ENCODE measurements at places on chromosomes 3 and 15.

GRCh38 chr3:53890726-53891475 lies 758 bp downstream of the SELENOK start:
- DNase-seq: no peak

DNA sequence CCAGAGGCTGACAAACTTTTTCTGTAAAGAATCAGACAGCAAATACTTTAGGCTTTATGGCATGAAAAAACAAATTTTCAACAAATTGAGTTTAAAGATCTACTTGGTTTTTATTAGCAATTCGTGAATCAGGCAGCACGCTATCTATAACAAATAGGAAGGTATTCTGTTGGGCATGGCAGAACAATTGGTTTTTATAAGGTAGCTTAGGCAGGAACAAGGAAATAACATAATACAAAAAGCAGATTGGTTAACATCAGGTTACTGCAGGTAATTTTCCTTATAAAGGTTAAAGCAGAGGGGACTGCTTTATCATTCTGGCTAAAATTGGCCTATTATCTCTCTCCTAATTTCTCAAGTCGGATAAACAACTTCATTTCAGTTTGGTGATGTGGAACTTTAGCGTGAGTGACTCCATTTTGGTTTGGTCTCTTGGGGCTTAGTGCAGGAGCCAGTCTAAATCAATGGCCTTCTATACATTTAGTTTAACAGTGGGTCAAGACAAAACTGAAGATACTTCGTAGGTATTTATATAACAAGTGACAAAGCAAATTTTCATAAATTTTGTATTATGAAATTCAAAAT lies 26.8 kb downstream of the ZBTB38 start:
- DNase-seq: no peak

GRCh38 chr3:124966521-124967445 lies 32.2 kb upstream of the MUC13 start:
- peak; percentile 11 for DNase-seq

DNA sequence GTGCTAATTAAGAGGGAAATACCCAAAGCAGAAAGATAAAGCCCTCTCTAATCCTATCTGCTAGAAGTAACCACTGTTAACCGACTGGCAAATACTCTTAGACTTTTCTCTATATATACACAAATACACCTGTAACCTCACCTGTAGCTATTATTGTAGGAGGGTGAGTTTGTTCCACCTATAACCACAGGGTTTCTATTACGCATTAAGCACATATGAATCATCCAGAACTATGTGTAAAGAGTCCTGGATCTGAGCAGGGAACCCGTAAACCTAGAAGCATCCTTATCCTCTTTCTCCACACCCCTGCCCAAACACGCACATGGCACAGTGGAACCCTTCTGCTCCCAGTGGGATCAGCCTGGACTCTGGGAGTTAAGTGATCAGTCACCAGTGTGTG lies 172.8 kb upstream of the C2CD4B start:
- no peak for DNase-seq

GRCh38 chr3:125003369-125003853 lies 52.4 kb downstream of the HEG1 start:
- peak; percentile 51 for DNase-seq

DNA sequence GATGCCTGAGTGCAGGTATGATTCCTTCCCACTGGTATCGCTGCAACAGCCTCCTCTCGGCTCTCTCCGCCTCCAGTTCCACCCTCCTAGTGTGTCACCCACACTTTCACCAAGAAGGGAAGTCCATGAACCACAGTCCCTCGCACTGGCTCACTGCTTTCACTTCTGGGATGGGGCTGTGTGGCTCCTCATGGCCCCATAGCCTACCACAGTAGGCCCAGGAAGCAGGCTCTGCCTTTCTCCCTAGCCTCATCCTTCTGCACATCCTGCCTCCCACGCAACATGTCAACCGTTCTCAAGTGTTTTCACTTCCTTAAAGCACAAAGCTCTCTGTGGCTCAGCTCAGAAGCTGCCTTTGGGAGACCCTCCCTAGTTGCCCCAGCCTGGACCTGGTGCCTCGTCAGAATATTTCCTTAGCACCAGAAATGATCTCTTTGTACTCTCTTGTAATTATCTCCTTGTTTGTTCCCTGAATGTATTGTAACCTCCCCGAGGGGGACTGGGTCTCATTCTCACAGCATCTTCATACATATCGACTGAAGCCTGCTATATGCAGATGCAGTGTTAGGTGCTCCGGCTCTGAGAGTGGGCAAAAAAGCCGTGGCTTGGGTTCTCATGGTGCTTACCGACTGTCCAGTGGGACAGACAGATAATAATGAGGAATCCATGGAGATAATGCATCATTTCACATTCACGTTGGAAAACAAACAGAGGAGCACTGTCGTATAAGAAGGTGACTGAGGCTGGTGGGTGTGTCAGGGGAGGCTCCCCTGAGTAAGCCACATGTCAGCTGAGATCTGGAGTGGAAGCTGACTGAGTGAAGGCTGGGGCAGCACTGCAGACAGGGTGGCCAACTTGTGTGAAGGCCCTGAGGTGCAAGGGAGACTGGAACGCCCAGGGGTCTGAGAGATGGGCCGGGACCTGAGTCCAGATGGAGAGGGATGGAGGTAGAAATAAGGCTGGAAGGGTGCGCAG lies 107.1 kb downstream of the DGKG start:
- DNase-seq: no peak

DNA sequence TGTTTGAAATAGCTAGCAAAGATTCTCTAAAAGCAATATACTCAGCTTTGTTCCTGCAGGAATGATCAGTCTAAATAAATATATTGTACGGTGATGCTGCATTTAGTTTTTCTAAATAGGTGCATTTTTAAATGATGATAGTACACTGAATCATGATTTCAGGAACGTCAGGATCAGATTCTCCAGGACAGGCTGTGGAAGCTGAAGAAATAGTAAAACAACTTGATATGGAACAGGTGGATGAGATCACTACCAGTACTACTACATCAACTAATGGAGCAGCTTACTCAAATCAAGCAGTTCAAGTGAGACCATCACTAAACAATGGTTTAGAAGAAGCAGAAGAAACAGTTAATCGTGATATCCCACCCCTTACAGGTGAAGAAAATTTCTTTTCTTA lies 46.3 kb upstream of the EIF3J start:
- no peak for DNase-seq

- DNase-seq: no peak
Measured at GRCh38 chr15:34642247-34642646, 58.8 kb upstream of the GOLGA8B start.

DNA sequence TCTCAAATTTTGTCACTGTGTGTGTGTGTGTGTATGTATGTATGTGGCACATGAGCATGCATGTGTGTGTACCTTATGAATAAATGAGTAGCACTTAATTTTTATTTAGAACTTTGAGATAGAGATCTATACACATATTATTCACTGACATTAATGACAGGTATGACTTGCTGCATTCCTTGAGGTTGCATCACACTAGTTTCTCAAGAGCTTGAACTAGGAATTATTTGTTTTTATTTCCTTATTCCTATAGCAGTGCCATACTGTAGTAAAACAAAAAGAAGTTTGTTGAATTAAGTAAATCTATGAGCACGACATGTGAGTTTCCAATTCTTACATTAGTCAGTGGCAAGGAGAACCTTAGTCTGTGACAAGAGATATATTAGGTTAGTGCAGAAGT lies 943.9 kb downstream of the ROBO1 start:
- no peak for DNase-seq

- no peak for DNase-seq
Measured at GRCh38 chr3:154955907-154956533, 124.1 kb upstream of the MME start.

DNA sequence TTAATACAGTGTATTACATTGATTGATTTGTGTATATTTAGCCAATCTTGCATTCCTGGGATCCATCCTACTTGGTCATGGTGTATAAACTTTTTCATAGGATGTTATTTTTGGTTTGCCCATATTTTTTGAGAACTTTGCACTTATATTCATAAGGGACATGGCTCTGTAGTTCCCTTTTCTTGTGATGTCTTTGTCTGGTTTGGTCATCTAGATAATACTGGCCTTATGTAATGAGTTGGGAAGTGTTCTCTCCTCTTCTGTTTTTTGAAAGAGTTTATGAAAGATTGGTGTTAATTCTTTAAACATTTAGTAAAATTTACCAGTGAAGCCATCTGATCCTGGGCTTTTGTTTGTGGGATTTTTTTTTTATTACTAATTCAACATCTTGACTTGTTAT lies 9.6 kb downstream of the CHST13 start:
- no peak for DNase-seq

DNA sequence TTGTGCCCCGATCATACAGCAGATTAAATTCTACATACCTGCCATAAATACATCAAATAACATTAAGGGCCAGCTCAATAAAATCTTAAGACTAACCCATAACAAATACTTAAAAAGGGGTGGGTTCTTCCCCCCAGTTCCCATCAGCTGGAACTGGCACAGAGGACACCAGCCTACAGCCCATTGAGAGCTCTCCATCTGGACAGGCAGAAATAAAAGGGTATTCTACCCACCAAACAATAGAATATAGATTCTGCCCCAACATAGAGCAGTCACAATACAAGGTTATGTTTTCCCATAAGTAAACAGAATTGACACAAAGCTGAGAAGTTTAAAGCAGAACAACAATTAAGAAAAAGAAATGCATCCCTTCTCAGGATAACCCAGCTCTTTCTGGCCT lies 11.9 kb downstream of the CPOX start:
- DNase-seq: no peak

DNA sequence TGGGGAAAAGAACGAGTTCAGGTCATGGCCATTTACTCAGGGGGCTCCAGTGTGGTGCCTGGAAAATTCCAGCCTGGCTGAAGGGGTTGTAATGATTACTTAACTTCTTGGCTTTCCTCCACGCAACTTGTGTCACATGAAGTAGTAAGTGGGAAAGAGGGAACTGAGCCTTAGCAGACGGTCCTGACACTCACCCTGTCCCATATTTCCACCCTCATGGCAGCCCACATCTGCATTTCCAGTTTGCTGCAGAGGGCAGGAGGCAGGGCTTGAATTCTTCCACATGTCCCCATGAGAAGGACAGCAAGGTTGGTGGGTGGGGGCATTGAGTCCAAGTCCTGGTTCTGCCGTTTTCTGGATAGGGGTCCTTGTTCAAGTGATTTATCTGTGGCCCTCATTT lies 7.8 kb upstream of the CAMP start:
- peak; percentile 66 for DNase-seq

- DNase-seq: no peak
Measured at GRCh38 chr3:170889132-170889531, 19.1 kb upstream of the RPL22L1 start.

Measured in hindlimb muscle (tissue), 1 donor.